Aorta (tissue), 5 donors: ENCODE measurements at places on chromosomes 7 and 10.

DNA sequence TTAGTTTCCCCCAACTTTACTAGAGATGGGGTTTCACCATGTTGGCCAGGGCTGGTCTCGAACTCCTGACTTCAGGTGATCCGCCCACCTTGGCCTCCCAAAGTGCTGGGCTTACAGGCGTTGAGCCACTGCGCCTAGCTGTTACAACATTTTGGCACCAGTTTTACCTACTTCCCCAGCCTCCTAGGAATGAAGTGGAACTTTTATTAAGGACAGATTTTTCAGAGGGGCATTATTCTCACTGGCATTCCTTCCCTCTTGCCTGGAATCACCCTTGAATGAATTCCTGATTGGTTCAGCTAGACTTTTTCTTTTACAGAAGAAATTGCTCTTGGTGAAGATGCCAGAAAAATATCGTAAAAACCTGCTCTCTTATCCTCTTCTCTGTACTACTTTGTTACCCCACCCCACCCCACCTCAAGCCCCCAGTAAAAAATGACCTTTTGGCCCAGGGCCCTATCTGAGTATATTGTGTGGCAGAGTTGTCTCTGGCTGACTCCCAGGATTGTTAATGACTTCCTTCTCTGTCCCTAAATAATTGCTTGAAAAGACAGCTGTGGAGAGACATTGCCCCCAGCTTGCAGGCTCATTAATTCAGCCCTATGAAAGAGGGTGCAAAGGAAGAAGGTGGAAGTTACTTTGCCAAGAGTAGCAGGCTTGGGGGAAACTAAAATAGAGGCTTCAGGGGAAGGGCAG lies 189.6 kb downstream of the AUTS2 start:
- no peak for DNase-seq

GRCh38 chr7:25771491-25771890 lies 380.5 kb upstream of the NFE2L3 start:
- no peak for DNase-seq

GRCh38 chr10:29026065-29026797 lies 262.6 kb upstream of the LYZL1 start:
- DNase-seq, result no peak

DNA sequence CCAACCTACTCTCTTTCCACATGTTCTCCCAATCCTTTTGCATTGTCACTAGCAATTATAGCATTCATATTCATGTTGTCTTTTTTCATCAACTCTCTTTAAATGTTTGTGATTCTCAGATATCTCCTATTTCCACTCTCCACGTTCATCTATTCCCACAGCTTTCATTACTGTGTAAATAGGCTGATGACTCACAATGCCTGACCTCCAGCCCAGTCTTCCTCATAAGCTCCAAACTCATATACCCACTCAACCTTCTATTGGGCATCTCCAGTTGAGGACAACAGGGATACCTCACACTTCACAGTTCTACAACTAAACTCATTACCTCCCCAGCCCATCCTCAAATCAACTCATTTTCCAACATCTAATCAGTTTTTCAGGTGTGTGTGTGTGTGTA lies 194.1 kb downstream of the DGKI start:
- no peak for DNase-seq
